Stimulated activated CD8-positive, alpha-beta memory T cell treated with anti-CD3 and anti-CD28 coated beads, Interleukin-12 subunit alpha, Interleukin-12 subunit beta, amount 100 ng/mL, for 4 hours (primary cell): ENCODE measurements at places on chromosomes 2 and 18.

GRCh38 chr18:57167617-57168308, 20.9 kb downstream of the BOD1L2 start:
- DNase-seq = no peak

DNA sequence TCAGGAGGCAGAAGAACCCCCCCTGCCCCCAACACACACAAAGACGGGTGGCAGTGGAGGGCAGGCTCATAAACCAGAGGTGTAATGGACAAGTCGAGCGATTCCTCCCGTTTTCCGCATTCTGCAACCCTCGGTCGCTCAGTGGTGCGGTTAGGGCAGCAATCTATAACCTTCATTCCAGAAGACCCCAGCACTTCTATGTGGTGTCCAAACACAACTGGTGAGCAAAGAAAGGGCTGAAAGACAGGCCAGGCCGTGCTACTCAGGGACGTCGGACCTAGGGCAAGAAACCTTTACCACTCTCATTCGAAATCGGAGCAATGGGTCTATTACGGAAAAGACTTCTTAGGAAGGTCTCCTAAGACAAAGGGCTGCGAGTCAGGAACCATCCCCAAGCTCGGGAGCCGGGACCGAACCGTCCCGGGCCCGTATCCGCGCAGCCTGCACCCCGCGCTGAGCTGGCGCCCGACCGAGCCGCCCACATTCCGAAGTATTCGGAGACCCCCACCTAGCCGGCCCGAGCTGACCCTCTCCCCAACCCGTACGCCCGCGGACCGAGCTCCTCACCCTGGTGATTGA, 568 bp downstream of the ARL5A start:
- peak; percentile 3 for DNase-seq

DNA sequence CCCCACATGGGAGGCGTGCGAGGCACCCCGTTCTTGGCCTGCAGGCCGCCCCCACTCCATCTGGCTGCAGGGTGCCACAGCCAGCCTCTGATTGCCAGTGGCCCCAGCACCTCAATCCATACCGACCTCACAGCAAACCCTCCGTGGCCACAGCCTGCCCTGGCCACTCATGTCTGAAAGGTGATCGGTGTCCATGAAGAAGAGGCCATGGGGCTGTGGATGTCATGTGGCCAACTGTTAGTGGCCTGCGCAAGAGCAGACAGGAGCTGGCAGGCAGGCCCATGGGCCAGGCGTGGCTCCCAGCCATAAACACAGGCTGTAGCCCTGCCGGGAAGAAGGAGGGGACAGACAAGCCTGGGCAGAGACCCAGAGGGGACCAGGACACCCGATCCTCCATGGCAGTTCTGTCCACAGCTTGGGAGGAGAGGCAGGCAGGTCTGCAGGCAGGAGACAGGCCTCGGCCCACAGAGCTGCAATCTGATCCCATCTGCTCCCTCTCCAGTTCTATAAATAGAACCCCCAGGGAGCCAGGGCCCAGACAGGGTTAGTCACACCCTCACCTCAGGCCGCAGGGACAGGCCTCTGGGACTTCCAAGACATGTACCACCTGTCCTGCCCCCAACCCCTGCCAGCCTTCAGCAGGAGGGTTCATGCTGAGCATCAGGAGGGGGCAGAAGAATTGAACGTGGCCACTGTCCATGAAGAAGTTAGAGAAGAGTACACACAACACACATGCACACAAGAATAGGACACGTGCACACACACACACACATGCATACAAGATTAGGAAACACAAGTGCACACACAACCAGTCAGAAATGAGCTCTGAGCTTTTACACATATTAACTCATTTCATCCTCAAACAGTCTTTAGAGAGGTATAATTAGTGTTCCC, 16.9 kb downstream of the STEAP3 start:
- no peak for DNase-seq

GRCh38 chr2:240464514-240465241, 29.2 kb downstream of the GPC1 start:
- DNase-seq = no peak

- DNase-seq = no peak
Observed at GRCh38 chr18:52222211-52222610, 117.8 kb upstream of the DCC start.

GRCh38 chr2:157764386-157764785, 111.7 kb downstream of the ACVR1 start:
- no peak for DNase-seq

GRCh38 chr2:55138014-55138881, 88.0 kb upstream of the RTN4 start:
- DNase-seq = no peak

- no peak for DNase-seq
Observed at GRCh38 chr2:15260835-15261234, 300.3 kb downstream of the NBAS start.

GRCh38 chr2:181348107-181348837, 108.9 kb upstream of the ITGA4 start:
- no peak for DNase-seq

DNA sequence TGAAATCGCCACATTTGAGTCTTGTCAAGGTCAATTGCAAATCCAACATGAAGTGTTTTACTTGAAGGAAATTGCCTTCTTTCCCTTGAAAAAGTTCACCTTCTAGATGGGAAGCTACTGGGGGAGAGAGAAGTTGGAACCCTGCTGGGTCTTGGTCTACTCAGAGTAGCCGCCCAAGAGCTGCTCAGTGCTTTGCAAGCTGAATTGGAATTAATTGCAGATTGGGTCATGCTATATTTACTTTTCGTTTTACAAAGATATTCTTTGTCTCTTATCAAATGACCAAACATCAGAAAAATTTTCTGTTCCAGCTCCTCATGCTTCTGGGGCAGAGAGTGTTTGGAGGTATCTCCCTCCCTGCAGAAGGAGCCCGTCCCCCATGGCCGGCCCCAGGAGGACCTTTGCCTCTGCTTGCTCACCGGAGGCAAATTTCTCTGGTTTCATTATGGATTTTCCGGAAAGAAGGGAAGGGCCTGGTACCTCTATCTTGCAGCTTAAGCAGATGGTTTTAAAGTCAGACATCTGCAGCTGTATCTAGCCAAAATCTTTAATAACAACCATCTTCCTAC, 289.7 kb downstream of the MYT1L start:
- no peak for DNase-seq

- no peak for DNase-seq
Observed at GRCh38 chr18:23204589-23205235, 69.4 kb downstream of the CABLES1 start.

- DNase-seq = no peak
Observed at GRCh38 chr18:27860011-27860410, 316.9 kb downstream of the CDH2 start.

- no peak for DNase-seq
Observed at GRCh38 chr2:149552830-149553229, 34.7 kb downstream of the MMADHC start.

GRCh38 chr18:6600667-6601167, 128.8 kb upstream of the ARHGAP28 start:
- DNase-seq = no peak

DNA sequence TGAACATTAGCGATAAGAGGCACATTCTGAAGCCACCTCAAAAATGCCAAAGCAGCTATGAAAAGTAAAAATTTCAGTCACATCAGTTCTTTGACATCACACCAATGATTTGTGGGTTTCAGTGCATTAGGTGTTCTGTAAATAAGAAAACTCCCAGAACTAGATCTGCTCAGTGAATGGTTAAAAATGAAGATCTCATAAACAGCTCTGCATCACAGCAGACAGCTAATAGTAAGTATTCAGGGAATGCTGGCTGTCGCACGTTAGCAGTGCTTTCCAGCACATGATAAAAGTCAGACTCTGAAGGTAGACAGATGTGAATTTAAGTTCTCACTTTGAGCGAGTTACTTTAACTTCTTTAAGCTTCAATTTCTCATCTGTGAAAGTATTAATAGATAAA, 154.9 kb downstream of the SATB2 start:
- DNase-seq = no peak

DNA sequence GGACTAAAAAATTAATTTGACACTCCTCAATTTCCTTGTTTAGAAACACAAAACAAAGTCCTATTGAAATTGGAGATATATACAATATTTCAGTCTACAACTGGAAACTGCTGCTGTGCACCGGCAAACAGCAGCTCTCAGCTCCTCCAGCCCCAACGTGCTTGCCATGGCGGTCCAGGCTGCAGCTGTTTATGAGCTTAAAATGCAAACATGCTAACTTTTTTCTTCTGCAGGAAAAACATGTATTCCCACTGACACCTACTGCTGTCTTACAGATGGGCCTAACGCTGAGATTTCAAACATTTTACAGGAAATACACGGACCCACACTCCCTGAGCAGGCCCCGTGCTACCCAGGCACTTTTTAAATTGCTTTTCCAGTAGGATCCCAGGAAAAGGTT, 195.5 kb downstream of the BCL11A start:
- no peak for DNase-seq

DNA sequence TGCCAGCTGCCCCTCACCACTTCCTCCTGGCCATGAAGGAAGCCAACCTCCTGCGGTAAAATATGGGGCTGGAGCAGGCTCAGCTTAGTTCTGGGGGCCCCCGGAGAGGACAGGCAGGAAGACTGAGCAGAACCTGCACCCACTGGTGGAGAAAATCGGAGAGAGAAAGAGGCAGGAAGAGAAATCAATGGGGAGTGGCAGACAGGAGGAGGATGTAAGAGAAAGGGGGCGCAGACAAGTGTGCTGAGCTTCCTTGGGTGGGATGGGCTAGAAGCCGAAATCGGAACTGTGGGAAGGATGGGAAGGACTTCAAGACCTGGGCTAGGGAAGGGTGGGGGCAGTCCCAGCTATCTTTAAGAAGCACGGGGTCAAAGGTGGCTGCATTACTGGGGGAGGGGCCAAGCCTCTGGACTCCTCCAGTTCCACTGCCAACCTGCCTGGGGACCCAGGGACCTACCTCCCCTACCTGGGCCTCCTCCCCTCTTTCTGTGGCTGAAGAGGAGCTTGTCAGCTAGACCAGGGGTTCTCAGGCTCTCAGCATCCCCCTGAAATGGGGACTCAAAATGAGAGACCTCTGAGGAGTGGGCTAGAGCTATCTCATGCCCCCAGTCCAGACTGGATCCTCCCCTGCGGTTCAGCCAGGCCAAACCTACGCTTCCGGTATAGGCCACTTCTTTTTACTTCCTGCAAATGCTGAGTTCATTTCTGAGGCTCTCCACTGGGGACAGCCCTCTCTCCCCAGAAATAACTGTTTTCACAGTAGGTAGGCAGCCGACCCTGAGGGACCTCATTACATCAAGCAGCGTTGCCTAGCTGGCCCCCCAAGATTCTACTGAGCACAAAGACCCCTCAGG, 33.6 kb upstream of the B3GNT7 start:
- DNase-seq = no peak

GRCh38 chr2:100520224-100520623, 42.6 kb upstream of the PDCL3 start:
- no peak for DNase-seq

GRCh38 chr2:63827749-63828148, 13.9 kb upstream of the UGP2 start:
- DNase-seq = no peak

DNA sequence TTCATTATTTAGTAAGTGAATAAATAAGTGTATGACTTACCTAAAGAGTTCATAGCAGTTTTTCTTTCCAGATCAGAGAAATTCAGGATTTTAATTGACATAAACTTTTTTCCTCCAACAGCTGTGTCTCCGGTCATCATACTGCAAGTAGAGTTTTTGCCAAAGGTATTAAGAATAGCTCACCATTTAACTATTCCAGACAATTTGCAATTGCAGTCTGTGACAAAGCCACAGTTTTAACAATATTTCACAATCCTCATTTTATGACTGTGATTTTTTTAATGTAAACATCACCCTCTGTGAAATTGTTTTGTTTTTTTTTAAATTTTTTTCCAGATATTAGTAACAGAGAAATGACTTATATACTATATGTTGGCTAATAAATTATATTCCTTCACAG, 199.1 kb downstream of the TRIB2 start:
- DNase-seq = no peak

DNA sequence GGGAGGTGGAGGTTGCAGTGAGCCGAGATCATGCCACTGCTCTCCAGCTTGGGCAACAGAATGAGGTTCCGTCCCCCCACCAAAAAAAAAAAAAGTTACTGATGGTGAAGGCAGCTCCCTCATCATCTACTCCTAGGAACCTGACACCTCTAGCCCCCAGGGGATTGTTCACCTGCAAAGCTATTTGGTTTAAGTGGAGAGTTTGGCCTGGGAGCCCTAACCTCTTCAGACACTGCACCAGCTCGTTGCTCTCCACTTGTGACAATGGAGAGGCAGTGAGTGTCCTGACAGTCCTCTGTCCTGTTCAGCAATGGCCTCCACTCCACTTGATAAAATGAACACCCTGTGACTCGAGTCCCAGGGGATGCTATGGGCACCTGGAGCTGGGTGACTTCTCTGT, 43.5 kb downstream of the ATP6V1C2 start:
- no peak for DNase-seq

DNA sequence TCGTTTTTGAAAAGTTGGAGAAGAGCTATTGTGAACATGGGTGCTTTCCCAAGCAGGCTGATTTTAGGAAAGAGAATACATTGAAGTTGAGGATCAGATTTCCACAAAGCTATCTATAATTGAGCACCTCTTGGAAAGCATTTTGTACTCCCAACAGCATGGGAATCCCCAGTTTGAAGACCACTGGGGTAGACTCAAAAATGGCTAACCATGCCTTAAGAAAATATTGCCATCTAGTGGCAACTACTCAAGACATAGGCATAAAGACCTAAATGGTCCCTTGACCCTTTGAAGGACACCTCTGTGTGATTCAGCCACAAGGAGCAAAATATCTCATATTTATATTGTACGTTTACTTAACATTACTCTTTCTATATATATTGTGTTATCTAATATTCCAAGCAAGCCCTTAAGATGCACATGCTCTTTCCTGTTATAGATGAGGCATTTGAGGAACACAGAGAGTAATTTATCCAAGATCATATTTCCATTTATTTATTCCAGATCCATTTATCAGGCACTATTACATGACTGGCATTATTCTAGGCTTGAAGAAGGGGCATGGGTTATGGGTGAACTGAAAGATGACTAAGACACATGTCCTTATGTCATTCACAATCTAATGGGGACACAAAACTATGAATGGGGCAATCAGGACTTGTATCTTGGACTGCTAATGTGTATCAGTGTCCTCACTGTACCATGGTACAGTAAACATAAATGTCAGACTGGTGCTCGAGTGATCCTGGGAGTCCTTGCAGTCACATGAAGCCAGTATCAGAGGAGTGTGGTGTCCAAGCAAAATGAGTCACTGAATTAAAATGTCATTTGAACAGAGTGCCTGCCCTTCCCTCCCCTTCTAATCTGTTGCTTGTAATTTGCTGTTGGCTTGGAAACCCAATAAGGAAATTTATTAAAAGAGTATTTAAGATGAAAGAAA, 121.0 kb upstream of the XPO1 start:
- DNase-seq = no peak

GRCh38 chr2:151733771-151734672, at the start of gene NEB:
Gene NEB, minus strand, starts transcription at chr2:151734476. Its CDS starts 1,320 bp downstream, at chr2:151733156.
- no peak for DNase-seq
